ENCODE measurements at places on chromosomes 4 and X.

DNA sequence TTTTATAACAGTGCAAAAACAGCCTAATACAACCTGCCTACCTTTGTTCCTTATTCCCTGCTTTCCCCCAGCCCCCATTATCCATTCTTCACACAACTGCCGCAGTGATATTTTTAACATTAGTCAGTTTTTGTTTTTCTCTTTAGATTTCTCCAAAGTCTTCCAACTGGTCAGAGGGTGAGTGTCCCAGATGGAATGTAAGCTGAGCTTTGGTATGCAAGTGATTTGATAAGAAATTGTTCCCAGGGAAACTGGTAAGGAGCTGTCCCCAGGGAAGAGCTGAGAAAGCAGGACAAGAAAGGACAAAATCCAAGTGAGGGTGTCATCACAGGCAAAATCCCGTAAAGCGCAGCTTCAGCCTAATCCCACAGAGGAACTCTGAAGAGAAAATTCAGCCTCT is 475.5 kb upstream of the ADGRL3 start:
- peak; percentile 62 for DNase-seq

DNA sequence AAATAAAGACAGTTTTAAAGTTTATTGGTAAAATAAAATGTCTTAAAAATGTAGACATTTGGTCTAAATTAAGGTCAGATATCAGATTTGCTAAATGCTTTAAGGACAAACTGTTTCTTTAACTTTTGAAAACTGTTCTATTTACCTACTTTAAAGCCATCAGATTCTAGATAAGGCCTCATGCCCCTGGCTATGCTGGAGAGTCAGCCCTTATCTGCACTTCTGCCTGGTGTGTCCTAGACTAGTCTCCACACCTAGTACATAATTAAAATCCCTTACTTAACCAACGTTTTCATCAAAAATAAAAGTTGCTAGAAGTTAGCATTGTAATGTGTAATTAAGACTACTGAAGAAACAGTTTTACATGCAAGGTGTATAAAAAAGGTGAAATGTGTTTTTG is 25.6 kb downstream of the HSD17B11 start:
- DNase-seq: no peak

GRCh38 chr4:24988776-24989175 is 42.0 kb downstream of the LGI2 start:
- DNase-seq: peak; percentile 68

GRCh38 chr4:89509708-89510281 is 202.2 kb upstream of the GPRIN3 start:
- no peak for DNase-seq

DNA sequence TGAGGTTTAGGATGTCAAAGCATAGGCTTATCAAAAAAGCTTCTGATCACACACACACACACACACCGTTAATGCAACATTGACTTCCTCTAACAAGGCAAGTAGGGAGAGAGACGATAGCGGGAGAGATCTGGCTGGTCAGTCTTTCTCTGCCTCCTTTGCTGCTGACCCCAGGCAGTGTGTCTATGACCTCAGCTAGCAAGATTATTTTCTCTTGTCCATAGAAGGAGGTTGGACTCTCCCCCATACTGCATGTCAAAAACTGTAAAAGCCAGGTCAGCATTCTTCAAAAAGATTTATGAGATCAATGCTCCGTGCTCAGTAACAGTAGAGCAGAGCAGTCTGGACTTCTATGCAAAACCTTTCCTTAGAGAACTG is 63.5 kb upstream of the PGM2 start:
- no peak for DNase-seq

DNA sequence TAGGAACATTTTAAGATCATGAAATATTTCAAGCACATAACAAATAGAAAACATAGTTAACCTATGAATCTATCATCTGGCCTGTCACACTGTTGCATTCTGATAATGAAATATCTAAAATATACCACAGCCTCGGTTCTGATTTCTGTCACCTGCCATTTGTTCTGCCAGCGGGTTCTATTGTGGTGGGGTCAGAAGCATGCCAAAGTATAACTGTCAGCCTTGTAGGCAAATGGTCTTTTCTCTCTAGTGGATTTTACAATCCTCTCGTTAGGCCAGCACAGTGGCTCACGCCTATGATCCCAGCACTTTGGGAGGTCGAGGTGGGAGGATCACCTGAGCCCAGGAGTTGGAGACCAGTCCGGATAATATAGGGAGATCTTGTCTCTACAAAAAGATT is 47.9 kb downstream of the HTRA3 start:
- DNase-seq: no peak

All from COLO829 (cell line).